ENCODE measurements at places on chromosomes 6 and 20.

DNA sequence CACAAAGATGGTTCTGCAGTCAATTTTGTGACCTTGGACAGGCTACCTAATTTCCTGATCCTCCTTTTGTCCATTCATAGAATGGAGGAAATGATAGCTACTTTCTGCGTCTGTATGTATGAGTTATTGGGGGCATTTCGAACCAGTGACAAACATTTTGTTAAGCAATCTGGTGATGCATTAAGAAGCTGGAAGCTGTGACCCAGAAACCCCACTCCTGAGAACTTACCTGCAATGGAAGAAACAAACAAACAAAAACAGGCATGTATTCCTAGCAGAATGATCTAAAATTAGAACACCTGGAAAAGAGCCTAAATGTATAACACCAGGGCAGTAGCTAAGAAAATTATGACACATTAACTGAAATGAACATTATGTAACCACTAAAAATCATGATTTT, 33.4 kb upstream of the PRND start:
- peak; percentile 36 for DNase-seq

DNA sequence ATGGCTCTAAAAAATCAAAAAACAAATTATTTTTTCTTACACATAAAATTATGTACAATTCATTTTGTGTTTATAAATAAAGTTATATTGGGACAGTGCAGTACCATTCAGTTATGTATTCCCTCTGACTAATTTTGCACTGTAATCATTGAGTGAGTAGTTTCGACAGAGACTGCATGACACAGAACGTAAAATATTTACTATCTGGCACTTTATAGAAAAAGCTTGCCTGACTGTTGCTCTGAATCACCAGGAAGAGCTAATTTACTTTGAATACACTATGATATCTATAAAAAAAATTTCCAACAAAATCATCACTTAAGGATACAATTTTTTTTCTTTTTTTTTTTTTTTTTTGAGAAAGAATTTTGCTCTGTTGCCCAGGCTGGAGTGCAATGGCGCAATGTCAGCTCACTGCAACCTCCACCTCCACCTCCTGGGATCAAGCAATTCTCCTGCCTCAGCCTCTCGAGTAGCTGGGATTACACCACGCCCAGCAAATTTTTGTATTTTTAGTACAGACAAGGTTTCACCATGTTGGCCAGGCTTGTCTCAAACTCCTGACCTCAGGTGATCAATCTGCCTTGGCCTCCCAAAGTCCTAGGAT, 11.0 kb upstream of the KHDC1L start:
- peak; percentile 96 for DNase-seq

DNA sequence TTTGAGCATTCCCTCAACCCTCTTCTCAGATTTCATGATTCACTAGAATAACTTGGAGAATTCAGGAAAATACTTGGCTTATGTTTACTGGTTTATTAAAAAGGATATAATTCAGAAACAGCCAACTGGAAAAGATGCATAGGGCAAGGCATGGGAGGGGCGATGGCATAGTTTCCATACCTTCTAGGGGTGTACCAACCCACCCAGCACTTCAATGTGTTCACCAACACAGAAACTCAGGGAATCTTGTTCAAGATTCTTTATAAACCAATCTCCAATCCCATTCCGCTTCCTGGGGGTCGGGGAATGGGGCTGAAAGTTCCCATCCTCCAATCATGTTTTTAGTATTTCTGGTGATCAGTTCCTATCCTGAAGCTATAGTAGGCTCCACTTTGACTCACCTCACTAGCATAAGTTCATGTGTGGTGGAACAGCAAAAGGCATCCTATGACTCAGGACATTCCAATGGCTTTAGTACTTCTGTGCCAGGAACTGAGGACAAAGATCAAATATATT, 164.4 kb downstream of the SIM1 start:
- DNase-seq = peak; percentile 96

DNA sequence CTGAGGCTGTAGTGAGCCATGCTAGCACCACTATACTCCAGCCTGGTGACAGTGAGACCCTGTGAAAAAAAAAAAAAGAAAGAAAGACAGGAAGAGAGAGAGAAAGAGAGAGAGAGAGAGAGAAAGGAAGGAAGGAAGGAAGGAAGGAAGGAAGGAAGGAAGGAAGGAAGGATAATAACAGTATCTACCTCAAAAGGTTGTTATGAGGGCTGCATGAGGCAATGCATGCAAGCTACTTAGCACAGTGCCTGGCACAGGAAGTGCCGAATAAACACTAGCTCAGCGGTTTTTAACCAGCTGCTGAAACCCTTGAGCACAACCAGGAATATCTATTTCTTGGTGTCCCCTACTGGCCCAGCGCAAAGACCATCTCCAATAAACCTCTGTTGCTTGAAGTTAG, 62.3 kb upstream of the TBC1D7 start:
- no peak for DNase-seq

GRCh38 chr6:148760258-148760534, 13.4 kb downstream of the UST start:
- peak; percentile 41 for DNase-seq

- DNase-seq = peak; percentile 35
Measured at GRCh38 chr6:35052694-35053565, 88.2 kb downstream of the TCP11 start.

- DNase-seq = peak; percentile 2
Measured at GRCh38 chr6:22954749-22955385, 385.5 kb downstream of the HDGFL1 start.

GRCh38 chr20:63698739-63699465, 2.5 kb downstream of the TNFRSF6B start:
- peak; percentile 93 for DNase-seq

- DNase-seq = peak; percentile 58
Measured at GRCh38 chr6:73394577-73395354, at the start of gene DDX43. TSS of gene DDX43 (plus strand) at chr6:73394828. CDS start at chr6:73394906, 78 bp downstream.

DNA sequence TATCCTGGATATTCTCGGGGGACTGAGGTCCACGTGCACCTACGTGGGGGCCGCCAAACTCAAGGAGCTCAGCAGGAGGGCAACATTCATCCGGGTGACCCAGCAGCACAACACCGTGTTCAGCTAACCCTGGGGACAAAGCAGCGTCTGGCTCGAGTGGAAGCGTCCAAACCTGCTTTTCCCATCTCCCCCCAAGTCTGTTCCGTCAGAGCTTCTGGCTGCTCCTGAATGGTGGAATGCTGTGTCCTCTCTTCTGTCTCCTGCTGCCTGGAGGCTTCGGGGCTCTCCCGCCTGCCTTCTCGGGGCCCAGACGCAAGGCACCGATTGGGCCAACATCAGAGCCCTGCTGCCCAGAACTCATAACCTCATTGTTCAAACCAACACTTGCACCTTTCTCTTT, 56.7 kb downstream of the GMPR start:
- no peak for DNase-seq

DNA sequence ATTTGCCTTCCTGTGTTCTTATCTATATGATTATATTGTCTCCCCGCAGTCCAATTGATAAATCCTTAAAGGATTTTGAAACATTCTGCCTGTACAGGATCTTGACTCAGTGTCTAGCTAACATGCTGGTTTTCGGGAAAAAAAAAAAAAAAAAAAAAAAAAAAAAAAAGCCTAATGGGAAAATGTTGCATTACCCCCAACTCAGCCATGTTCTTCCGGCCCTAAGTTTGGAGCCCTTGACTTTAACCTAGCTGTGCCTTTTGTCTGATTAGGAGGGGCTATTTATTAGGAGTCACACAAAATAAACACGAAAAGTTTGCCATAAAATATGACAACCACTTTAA, 244.4 kb upstream of the TCF21 start:
- no peak for DNase-seq

- DNase-seq = no peak
Measured at GRCh38 chr6:44956396-44956795, 371.7 kb upstream of the RUNX2 start.

- DNase-seq = no peak
Measured at GRCh38 chr20:474581-474980, 12.2 kb upstream of the TBC1D20 start.

DNA sequence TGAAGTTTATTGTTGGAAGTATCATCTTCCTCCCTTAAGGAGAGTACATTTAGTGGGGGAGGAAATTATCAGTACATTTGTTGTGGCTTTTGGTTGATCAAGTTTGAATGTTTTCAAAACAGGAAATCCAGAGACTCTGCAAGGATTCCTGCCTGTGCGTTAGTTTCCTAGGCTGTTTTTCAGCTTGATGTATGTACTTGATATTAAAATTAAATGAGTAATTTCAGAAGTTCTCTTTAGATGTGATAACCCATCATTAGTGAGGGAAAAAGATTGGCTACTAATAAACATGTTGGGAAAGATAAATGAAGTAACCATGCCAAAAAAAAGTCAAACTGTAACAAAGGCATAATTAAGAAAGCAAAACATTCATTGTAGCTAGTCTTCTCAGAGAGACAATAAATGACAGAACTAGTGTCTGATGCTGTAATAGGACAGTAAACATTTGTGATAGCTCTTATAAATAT, 88.0 kb upstream of the TULP1 start:
- DNase-seq = no peak

GRCh38 chr20:46399401-46399800, 7.0 kb downstream of the ELMO2 start:
- no peak for DNase-seq

- peak; percentile 59 for DNase-seq
Measured at GRCh38 chr20:50296450-50297375, 106.1 kb downstream of the CEBPB start.

DNA sequence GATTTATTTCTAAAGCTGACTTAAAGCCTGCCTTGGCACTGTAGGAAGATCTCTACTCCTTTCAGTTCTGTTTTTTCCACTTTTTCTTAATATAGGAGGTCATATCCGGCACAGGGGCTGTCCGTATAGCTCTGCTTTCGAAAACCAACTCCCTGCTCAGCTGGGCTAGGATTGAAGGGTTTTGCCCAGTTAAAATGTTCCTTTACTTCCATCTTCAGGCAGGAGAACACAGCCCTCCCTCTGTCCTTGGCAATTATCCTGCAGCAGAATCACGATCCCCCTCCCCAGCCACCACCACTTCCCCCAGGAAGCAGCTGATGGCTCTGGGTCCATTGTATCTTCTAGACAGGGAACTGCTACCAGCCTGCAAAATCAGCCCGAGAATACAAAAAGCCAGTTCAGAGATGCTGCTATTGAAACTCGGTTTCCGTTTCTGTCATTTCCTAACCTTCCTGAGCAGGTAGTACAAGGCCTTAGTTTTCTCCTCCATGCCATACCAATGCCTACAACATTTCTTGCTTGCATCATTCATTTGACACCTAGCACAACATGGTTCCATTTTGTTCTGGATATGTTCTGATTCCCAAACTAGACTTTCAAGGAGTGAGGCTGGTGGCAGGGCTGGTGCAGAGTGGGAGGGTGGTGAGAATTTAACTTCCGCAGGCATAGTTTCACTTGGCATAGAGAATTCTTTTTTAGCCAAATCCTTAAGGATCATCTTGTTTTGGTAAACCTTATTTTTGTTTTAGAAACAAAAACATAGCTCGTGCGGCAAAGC, 53.9 kb downstream of the FAM50B start:
- no peak for DNase-seq

- DNase-seq = no peak
Measured at GRCh38 chr6:105372849-105373182, 30.1 kb downstream of the PREP start.

GRCh38 chr6:15544321-15544900, 118.4 kb downstream of the DTNBP1 start:
- DNase-seq = peak; percentile 51

- no peak for DNase-seq
Measured at GRCh38 chr6:13289789-13290318, 38.5 kb downstream of the TBC1D7 start.

DNA sequence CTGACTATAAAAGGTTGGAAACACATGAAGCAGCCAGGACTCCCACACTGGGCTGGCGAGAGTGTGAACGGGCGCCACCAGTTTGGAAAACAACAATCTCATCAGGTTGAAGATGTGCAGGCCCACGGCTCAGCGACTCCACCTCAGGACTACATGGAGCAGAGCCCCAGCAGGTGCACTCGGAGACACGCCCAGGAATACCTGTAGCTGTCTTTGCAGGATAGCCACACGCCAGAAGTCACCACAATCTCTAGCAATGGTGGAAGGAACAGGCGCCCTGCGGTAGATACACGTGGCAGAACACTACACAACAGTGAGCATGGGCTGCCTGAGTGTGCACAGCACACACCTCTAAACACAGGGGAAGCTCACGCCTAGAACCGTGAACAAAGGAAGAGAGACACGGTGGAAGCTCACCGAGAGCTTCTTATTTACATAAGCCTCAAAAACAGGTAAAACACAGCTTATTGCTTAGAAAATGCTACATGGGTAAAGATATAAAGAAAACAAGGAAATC, 28.7 kb upstream of the RPS6KA2 start:
- no peak for DNase-seq

- no peak for DNase-seq
Measured at GRCh38 chr6:118103381-118104146, 196.5 kb downstream of the SLC35F1 start.

- DNase-seq = no peak
Measured at GRCh38 chr20:49103647-49104364, 57.7 kb downstream of the CSE1L start.

- peak; percentile 95 for DNase-seq
Measured at GRCh38 chr6:6712449-6713403, 124.2 kb downstream of the LY86 start.

GRCh38 chr6:46850792-46851191, 57.6 kb downstream of the MEP1A start:
- DNase-seq = no peak

DNA sequence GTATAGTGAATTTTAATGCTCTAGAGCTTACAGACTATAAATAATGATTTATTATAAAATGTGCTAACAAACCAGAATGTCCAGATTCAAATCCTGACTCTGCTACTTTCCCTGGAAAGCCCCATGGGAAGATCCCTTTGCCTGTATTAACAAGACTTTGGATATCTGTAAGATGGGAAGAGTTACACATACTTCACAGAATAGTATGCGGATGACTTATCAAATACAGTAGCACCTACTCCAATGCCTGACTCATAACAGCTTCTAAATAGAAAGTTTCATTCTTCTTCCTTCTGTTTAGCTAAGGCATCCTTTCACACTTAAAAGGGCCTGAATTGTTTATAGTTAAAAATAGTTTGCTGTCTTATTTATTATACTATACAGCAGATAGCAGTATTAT, 166.3 kb downstream of the KCNQ5 start:
- peak; percentile 89 for DNase-seq

GRCh38 chr6:36962874-36963273, 8.3 kb downstream of the PI16 start:
- DNase-seq = peak; percentile 45

DNA sequence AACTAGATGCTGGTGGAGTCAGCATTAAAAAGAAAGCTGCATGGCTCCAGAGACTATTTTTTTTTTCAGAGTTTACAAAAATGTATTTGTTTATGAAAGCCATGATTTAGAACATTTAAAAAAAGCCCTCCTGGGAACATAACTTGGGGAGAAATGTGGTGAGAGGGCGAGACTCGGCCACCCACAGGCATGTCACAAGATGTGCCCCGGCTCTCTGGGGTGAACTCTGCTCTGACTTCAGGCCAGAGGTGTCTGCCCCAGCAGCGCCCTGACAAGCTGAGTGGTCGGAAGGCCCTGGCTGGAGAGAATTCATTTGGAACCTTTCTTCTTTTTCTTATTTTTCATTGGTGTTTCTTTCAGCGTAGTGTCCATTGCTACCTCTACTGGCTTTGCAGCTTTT, 21.7 kb upstream of the RFPL4B start:
- no peak for DNase-seq

- no peak for DNase-seq
Measured at GRCh38 chr6:69609836-69610472, 186.9 kb downstream of the LMBRD1 start.

All from GM23248 (cell line).